Stimulated activated CD4-positive, alpha-beta T cell treated with anti-CD3 and anti-CD28 coated beads, Interleukin-12 subunit alpha, Interleukin-12 subunit beta, amount 100 ng/mL, for 4 hours (primary cell): ENCODE measurements at places on chromosomes 1 and 21.

- no peak for DNase-seq
Observed at GRCh38 chr1:109697066-109697465, 9.4 kb downstream of the GSTM1 start.

- DNase-seq, result no peak
Observed at GRCh38 chr21:25550352-25551120, 56.7 kb downstream of the MRPL39 start.

DNA sequence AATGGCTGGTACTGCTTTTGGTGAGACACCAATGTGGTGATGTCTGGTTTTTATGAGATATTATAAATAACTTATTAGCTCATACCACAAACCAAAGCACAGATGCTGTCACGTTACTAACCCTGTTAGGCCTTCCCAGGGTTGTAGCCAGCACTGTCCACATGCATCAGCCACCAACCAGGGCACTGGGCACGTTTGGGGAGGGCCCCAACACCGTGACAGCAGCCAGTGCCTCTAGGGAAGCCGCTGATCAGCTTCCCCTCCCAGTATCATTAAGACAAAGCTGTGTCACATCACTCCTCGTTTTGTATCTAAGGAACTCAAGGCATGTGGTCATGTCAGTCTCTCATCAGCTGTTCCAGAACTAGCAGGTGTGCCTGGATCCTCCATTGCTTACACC is 13.9 kb downstream of the URB1 start:
- DNase-seq, result no peak

DNA sequence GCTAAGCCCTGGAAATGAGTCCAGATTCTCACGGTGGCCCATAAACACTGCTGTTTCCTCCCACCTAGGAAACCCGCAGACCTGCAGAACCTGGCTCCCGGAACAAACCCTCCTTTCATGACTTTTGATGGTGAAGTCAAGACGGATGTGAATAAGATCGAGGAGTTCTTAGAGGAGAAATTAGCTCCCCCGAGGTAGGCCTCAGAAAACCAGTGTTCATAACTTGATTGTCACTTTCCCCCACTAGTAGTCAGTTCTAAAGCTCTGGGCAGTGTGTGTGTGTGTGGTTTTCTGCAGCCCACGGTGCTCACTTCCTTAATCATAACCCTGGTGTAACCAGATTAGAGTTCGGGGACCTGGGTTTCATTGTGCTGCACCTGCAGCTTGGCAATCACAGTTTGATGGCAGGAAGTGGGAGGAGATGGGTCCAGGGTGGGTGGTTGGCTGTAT is 39.1 kb downstream of the CLIC6 start:
- DNase-seq, result peak; percentile 10

GRCh38 chr1:16386454-16387113 is 19.5 kb downstream of the SZRD1 start:
- DNase-seq, result no peak

GRCh38 chr1:65344171-65344814 is 35.0 kb downstream of the DNAJC6 start:
- no peak for DNase-seq

- no peak for DNase-seq
Observed at GRCh38 chr1:24910751-24911650, 19.1 kb downstream of the RUNX3 start.

- DNase-seq, result no peak
Observed at GRCh38 chr1:77447669-77448068, 165.8 kb downstream of the AK5 start.

DNA sequence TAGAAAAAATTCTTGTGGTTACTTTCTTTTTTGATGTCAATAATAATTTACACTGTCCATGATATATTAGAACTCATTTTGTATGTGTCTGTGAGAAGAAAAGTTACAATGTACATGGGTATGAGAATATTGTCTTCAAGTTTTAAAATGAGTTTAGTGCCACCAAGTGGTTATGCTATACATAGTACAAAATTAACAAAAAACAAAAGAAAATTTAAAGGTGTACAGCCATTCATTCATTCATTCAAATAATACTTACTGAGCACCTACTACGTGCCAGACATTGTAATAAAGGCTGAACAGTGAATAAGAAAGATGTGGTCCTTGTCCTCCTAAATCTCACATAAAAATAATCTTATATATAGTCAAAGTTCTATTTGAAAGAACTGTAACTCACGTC is 27.7 kb downstream of the UCHL5 start:
- DNase-seq, result no peak

- no peak for DNase-seq
Observed at GRCh38 chr21:18812308-18812707, 408.7 kb upstream of the TMPRSS15 start.

DNA sequence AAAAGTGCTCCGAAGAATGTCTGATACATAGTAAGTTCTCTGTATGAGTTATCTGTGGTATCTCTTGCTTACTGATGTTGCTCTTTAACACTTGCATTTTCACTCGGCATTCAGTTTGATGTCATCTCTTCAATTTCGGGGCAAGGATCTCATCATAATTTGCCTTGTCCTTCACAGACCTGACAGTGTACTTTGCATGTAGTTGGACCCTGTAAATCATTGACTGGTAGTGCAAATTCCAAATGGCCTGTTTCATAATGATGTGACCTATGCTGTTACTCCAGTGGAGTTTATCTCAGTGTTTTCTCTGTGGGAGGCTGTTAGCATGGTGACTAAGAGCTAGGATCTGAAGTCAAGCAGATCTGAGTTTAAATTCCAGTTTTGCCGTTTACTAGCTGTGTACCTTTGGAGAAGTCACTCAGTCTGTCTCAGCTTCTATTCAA is 34.2 kb upstream of the ABCD3 start:
- no peak for DNase-seq

- no peak for DNase-seq
Observed at GRCh38 chr21:30917557-30917956, 36.2 kb upstream of the KRTAP11-1 start.

DNA sequence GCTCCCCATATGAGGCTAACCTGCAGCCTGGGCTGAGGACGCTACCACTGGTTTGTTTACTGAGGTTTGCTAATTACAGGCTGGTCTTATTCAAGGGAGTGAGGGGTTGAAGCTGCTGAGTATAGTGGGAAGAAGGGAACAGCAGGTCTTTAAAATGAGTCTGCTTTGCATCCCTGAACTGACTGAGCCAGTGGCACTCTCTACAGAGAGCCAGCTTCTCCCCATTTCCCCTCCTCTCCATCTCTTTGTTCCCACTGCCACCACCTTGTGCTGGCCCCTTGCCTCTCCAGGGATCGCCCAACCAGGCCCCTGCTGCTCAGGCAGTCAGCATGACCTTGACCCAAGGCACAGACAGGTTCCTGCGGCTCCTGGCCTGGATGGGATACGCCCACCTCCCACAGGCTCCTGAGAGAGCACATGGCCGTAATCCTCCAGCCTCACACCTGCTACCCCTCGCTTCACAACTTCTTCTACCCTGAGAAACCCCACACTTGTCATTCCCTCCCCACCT is 45.0 kb downstream of the IER5 start:
- no peak for DNase-seq

- DNase-seq, result no peak
Observed at GRCh38 chr1:26483980-26484379, 11.7 kb downstream of the HMGN2 start.

GRCh38 chr1:186798960-186799688 is 29.6 kb upstream of the PLA2G4A start:
- DNase-seq, result no peak

DNA sequence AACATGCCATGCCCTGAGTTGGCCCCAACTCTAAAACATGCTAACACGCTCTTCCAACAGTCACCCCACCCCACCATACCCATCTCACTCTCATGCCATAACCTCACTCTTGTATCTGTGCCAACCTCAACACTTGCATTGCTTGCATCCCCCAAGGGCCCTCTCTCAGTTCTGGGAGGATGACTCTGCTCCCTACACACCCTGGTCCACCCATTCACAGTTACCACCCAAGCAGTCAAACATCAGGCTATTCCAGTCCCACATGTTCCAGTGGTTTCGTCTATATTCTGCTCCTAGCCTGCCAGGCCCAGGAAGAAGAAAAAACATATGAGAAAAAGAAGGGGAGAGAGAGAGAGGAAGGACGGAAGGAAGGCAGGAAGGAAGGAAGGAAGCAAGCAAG is 31.0 kb downstream of the GBP6 start:
- no peak for DNase-seq

DNA sequence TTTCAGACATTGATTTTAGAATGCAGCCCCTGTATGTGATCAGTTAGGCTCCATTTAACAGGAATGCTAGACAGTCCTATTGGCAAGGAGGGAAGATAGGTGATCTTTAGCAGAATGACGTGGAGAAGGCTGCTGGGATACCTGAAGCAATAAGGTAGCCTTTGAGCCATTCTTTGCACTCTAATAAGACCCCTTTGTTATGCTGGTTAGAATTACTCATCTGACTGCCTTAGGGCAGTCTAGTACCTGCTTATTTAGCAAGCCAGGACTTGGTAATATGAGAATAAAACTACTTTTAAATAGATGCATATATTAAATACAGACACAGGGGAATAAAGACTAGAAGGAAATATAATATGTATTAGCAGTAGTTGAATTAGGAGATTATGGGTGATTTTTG is 29.1 kb downstream of the NGF start:
- DNase-seq, result no peak

- no peak for DNase-seq
Observed at GRCh38 chr1:210600421-210601159, 271.9 kb downstream of the HHAT start.

DNA sequence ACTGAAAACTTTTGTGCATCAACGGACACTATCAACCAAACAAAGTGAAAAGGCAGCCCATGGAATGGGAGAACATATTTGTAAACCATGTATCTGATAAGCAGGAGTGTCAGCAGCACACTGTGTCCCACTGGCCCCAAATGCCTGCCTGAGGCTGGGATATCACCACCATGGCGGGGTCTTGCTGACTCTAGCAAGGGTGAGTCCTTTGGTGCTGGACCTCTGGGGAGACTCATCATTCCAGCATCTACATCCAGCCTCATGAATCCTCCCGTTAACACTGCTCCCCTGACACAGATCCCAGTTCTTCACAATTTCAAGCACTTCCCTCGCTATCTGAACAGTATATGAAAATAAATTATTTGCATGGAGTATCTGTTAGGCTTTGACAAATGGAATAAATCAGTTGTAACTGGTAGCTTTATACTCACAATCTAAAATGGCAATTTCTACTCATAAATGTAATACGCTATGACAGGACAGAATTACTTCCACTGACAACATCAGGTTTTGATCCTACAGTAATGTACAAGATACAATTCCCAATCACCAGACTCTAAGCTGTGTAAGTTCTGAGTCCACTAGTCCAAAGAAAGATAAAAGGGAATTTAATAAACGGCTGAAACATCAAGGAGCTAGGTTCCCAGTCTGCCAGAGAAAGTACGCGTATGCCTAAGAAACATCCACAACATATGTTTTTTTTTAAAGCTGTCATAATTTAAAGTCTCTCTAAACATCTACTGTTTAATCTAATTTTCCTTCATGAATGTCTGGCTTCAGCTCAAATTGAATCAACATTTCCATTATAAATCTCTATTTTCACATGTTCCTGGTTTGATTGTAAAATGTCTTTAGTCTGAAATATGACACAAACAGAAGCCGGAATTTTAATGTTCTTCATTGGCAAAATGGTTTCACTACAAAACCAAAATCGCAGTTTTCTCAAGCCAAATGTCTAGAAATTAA is 95.1 kb downstream of the SIPA1L2 start:
- DNase-seq, result no peak
